D341Med (cell line): ENCODE measurements at places on chromosomes 7 and 10.

GRCh38 chr10:59175538-59176240, 754 bp upstream of the PHYHIPL start:
- DNase-seq = peak; percentile 76

- no peak for DNase-seq
These were observed 645.1 kb downstream of the KCNMA1 start for GRCh38 chr10:76992467-76992866.

DNA sequence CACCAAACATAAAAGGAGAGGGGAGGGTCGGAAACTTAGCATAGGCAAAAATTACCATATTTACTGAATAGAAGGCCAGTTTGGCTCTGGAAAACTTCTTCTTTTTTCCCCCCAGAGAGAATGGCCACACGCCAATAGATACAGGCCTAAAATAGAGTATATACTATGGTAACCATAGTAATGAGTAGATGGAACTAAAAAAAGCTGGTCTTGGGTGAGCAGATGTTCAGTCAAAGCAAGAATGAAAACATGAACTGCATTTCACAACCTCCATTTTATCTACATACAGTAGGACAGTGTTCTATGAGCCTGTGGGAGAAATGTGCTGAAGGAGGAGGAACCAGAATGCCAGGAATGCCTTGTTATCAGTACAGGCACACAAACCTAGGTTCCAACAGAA, 141.7 kb upstream of the SEMA3A start:
- DNase-seq = no peak

DNA sequence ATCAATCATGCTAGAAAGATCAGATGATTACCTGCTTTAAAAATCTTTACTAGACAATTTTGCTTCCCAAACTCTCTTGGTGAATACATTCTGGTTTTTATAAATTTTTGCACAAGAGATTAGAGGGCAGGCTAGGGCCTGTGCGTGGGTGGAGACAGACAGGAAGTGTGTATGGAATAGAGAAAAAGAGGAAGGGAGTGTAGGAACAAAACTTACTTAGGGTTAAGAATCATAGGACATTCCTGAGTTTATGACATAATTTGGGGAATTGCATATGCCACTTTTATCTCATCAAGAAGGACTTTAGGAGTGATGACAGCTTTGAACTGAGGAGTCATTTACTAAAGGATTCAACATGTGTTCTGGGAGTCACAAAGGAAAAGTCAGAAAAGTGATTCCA, 31.3 kb downstream of the LAMB1 start:
- DNase-seq = no peak

- no peak for DNase-seq
These were observed 29.0 kb downstream of the MICALL2 start for GRCh38 chr7:1430056-1430845.

DNA sequence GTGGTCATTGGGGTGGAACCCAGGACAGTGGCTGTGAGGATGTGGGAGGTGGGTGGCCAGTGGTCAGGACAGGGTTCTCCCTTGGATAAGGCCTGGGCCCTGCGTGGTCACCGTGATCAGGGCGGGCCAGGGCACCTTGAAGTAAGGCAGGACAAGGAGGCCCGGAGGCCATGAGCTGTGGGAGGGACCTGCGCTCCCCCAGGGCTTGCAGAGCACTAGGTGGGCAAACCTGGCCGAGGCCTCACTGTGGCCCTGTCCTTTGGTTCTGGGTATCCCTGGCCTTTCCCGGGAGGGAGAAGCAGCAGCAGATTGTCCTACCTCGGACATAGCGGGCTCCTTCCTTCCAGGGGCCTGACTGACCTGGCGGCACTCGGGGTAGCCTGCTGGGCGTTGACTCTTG, 144.8 kb upstream of the RET start:
- DNase-seq = no peak

- DNase-seq = no peak
These were observed 597.5 kb upstream of the PCDH15 start for GRCh38 chr10:55398497-55398882.

DNA sequence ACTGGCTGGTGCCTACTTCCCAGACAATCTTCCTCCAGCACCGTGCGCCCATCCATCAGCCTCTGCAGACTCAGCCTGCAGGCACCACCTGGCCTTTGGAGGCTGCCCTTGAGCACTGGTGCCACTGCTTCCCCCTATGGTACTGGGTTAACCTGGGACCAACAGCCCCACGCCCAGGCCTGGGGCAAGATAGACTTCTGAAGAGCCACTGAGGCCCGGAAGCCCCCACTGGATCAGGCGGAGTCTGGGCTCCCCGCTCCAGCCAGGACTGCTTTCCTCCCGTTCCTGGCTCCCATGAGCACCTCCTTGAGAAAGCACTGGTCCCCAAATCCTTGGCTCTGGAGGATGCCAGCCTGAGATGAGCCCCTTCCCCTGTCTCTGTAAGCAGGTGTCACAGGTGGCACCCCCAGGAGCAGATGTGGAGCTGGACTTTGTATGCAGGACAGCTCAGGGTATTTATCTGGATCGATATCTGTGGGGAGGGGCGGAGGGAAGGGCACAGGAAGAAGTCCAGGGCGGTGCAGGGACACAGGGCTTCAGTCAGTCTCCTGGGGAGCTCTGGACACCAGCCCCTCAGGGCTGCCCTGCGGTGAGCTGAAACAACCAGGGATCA, 206.5 kb upstream of the PPP2R2D start:
- DNase-seq = no peak

DNA sequence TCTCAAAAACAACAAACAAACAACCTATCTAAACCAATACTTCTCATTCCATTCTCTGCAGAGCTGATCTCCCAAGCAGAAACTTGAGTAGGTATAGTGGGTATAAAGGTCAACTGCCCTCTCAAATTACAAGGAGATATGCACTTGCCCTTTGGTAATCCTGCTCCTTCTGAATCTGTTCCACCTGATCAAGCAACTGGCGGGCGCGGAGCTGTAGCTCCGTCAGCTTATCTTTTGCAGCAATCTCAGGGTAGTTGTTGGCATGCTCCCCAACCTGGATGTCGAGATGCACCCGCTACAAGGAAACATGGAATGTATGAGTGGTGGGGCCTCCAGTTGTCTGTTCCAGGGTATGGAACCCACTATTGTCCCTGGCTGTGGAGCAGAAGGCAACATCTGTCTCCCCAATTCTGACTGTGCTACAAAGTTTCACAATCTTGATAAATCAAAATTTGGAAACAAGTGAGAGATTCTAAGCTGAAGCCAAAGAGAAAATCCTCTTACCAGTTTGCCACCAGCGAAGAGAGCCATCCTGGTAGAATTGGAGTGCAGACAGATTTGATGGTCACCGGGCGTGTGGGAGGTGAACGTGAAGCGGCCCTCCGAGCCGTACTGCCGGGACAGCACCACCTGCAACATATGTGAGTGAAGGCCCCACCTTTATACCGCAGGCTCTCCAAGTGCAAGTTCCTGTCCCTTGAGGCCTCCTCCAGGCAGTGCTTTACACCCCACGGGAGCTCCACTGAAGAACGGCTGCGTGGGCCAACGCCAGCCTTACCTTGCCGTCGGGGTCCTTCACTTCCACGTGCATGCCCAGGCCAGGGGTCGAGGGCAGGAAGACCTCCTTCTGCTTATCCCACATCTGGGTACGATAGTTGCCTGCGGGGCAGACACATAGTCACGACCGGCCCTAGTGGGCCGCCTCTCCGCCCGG, 819 bp downstream of the TMED4 start:
- no peak for DNase-seq

- DNase-seq = no peak
These were observed 69.6 kb upstream of the RAPGEF5 start for GRCh38 chr7:22426463-22427094.

GRCh38 chr7:143263266-143264195, at the start of gene GSTK1:
Gene GSTK1 (plus strand): TSS chr7:143263441. CDS start chr7:143263514, 73 bp downstream.
- DNase-seq = peak; percentile 94

DNA sequence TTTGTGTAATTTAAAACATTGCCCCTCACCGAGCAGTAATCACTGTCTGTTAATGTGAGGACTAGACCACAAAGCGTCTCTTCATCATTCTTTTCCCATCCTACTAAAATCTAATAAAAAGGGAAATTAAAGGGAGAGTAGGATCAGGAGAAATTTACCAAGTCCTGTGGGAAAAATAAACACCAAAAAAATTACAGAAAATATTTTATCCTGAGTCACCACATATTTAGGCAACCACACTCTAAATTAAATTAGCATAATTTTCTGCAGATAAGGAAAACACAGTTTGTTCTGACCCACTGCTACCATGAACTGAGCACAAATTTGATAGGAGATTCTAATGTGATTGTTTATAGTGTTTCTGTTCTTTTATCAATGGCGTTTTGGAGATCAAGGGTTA, 49.3 kb downstream of the CCDC6 start:
- no peak for DNase-seq

- no peak for DNase-seq
These were observed 6.9 kb upstream of the ORAI2 start for GRCh38 chr7:102426268-102427018.
